ENCODE measurements at places on chromosomes 13 and 19.
A peak's percentile ranks its signal among the peaks of the same experiment; 100 is the strongest.

DNA sequence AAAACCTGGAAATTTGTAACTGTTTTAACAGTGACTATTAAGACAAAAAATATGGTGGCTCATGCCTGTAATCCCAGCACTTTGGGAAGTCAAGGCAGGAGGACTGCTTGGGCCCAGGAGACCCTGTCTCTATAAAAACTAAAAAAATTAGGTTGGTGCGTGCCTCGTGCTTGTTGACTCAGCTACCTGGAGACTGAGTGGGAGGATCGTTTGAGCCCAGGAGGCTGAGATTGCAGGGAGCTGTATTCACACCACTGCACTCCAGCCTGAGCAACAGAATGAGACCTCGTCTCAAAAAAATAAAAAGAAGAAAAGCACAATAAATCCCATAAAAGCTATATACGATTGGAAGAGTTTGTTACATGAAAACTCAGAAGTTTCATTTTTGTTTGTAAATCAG, 23.7 kb downstream of the KLF5 start:
- no peak overlapping the region for H3K4me3 ChIP-seq
- no peak overlapping the region for H3K27ac ChIP-seq

DNA sequence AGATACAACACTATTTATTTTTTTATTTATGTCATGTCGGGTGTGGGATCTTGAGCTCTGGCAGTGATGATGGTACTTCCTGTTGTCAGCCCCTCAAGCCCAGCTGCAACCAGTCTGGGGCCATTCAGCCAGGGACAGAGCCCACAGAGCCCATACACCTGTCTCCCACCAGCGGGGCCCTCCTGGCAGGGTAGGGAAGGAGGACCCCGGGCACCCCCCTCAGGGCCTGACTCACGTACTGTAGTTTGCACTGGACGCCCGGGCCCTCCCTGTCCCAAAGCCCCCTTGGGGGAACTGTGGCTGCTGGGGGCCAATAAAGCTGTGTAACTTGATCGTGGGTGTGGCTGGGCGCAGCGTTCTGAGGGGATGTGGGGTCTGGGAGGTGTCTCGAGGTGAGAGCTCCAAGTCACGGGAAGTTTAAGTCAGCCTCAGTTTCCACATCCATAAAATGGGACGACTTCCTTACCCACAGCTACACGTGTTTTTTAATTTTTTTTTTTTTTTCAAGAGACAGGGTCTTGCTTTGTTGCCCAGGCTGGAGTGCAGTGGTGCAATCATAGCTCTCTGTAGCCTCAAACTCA, 9.5 kb downstream of the ATG4D start:
- H3K27ac ChIP-seq, result no peak overlapping the region
- H3K4me3 ChIP-seq, result no peak overlapping the region
- DNase-seq, result no peak
- no peaks in the 10 kb centered on the region for H3K4me1 ChIP-seq
- no peaks in the 10 kb centered on the region for H3K27me3 ChIP-seq

- H3K27me3 ChIP-seq, result no peaks in the 10 kb centered on the region
- no peak overlapping the region for H3K27ac ChIP-seq
- no peaks in the 10 kb centered on the region for H3K36me3 ChIP-seq
These were observed 982 bp downstream of the ZNF780B start for GRCh38 chr19:40055049-40055448.

DNA sequence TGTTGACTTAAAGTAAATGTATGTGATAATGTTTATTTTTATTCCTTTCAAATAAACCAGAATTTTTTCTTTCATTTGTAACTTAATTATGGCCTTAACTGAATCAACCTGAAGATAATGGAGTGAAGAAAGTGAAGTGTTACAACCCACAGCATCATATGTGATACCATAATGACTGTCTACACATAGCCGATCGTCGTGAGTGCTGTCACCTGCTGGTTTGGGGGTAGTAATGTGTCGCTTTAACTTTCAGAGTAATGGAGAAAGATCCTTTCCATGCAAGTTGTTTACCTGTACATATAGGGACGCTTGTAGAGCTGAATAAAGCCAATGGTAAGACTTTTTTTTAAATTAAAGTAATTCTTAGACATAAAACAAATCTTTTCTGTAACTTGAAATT, 9.9 kb downstream of the CDC16 start:
- no peak overlapping the region for H3K4me3 ChIP-seq
- no peak for DNase-seq
- H3K36me3 ChIP-seq, result peaks cover 93% of the 10 kb centered on the region

GRCh38 chr13:22187329-22187728, 516.5 kb downstream of the FGF9 start:
- no peak for DNase-seq
- no peaks in the 10 kb centered on the region for H3K4me1 ChIP-seq
- H3K27ac ChIP-seq, result no peak overlapping the region
- no peaks in the 10 kb centered on the region for H3K27me3 ChIP-seq

- no peaks in the 10 kb centered on the region for H3K36me3 ChIP-seq
- peaks cover 11% of the 10 kb centered on the region for H3K4me1 ChIP-seq
- no peaks in the 10 kb centered on the region for H3K27me3 ChIP-seq
- H3K27ac ChIP-seq, result no peak overlapping the region
These were observed 15.6 kb upstream of the FBXO17 start for GRCh38 chr19:38990949-38991697.

DNA sequence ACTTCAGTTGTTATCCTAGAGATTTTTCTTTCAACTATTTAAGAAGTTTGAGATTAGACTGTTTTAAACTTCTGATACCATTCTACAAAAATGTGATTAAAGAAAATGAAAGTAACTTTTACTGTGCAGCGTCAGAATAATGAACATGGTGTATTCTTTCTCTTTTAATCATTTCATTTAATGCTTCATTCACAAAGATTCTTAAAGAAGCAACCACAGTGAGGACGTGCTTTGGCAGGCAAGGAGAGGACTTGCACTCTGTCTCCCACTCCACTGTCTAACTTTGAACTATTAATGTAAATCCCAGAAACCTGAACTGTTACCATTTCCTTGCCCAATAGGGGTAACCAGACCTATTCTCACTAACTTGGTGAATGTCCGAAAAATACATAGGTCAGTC, 137.0 kb downstream of the KCNRG start:
- peak overlapping the region; percentile 46 for H3K4me3 ChIP-seq
- H3K4me1 ChIP-seq, result peaks cover 21% of the 10 kb centered on the region
- H3K27me3 ChIP-seq, result no peaks in the 10 kb centered on the region
- H3K27ac ChIP-seq, result no peak overlapping the region
- H3K36me3 ChIP-seq, result no peaks in the 10 kb centered on the region

DNA sequence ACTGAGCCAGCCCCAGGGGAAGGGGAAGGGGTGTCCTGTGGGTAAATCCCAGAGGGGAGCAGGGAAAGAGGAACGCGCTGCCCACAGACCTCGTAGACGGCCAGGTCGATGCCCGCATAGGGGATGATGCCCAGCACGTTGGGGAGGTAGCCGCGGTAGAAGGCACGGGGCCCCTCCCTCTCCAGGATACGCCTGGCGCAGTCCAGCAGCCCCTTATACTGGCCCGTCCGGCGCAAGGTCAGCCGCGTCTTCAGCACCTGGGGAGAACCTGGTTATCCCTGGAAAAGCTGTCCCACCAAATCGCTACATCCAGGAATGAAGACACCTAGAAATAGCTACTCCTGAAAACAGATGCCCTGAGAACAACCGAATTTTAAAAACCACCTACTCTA, 7.4 kb downstream of the SLC25A23 start:
- DNase-seq, result no peak
- no peaks in the 10 kb centered on the region for H3K36me3 ChIP-seq
- H3K27ac ChIP-seq, result no peak overlapping the region
- no peaks in the 10 kb centered on the region for H3K4me1 ChIP-seq

GRCh38 chr19:35032356-35032865, 2.1 kb downstream of the SCN1B start:
- H3K4me3 ChIP-seq, result no peak overlapping the region
- no peaks in the 10 kb centered on the region for H3K36me3 ChIP-seq
- no peak for DNase-seq
- no peak overlapping the region for H3K27ac ChIP-seq
- no peaks in the 10 kb centered on the region for H3K4me1 ChIP-seq

GRCh38 chr13:92225861-92226260, 827.4 kb downstream of the GPC5 start:
- DNase-seq, result no peak
- H3K27me3 ChIP-seq, result no peaks in the 10 kb centered on the region
- no peak overlapping the region for H3K27ac ChIP-seq
- H3K36me3 ChIP-seq, result no peaks in the 10 kb centered on the region

DNA sequence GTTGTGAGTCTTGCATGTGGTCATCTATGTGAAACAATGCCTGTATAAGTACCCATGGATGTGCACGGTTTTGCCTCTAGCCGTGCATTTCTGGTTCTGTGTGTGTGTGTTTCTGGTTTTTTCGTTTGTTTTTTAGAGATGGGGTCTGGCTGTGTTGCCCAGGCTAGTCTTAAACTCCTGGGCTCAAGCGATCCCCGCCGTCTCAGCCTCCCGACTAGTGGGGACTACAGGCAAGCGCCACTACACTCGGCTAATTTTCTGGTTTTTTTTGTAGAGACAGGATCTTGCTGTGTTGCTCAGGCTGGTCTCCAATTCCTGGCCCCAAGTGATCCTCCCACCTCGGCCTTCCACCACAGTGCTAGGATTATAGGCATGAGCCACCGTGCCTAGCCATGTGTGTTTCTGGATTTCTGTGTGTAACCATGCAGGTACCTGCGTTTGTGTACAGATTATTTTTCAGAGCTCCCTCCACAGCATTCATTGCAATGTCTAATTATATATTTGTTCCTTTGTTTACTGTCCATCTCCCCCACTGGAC, 15.9 kb upstream of the FOSB start:
- no peak for DNase-seq
- H3K4me1 ChIP-seq, result peaks cover 16% of the 10 kb centered on the region
- H3K27me3 ChIP-seq, result no peaks in the 10 kb centered on the region

GRCh38 chr13:45206340-45206739, 5.5 kb upstream of the KCTD4 start:
- H3K27me3 ChIP-seq, result no peaks in the 10 kb centered on the region
- DNase-seq, result peak; percentile 96
- H3K36me3 ChIP-seq, result no peaks in the 10 kb centered on the region
- peak overlapping the region; percentile 40 for H3K4me3 ChIP-seq
- H3K4me1 ChIP-seq, result peaks cover 53% of the 10 kb centered on the region

GRCh38 chr19:46481223-46481848, 10.0 kb upstream of the PNMA8A start:
- no peaks in the 10 kb centered on the region for H3K27me3 ChIP-seq
- DNase-seq, result peak; percentile 47
- peak overlapping the region; percentile 69 for H3K27ac ChIP-seq
- no peaks in the 10 kb centered on the region for H3K36me3 ChIP-seq
- H3K4me1 ChIP-seq, result peaks cover 27% of the 10 kb centered on the region
- H3K4me3 ChIP-seq, result peak overlapping the region; percentile 53

- H3K4me1 ChIP-seq, result peaks cover 39% of the 10 kb centered on the region
- peak; percentile 92 for DNase-seq
- H3K36me3 ChIP-seq, result peaks cover 15% of the 10 kb centered on the region
- H3K27ac ChIP-seq, result peak overlapping the region; percentile 90
- H3K27me3 ChIP-seq, result no peaks in the 10 kb centered on the region
These were observed 17.3 kb downstream of the UPF1 start for GRCh38 chr19:18848878-18849661.
